NCI-H1436 (cell line): ENCODE measurements at places on chromosomes 16 and 17.

- DNase-seq = no peak
These were observed 87.8 kb downstream of the SPAG9 start for GRCh38 chr17:51032850-51033249.

GRCh38 chr17:36983618-36984017 lies 34.9 kb downstream of the AATF start:
- no peak for DNase-seq

GRCh38 chr17:57400648-57401047 lies 144.3 kb downstream of the MSI2 start:
- no peak for DNase-seq

DNA sequence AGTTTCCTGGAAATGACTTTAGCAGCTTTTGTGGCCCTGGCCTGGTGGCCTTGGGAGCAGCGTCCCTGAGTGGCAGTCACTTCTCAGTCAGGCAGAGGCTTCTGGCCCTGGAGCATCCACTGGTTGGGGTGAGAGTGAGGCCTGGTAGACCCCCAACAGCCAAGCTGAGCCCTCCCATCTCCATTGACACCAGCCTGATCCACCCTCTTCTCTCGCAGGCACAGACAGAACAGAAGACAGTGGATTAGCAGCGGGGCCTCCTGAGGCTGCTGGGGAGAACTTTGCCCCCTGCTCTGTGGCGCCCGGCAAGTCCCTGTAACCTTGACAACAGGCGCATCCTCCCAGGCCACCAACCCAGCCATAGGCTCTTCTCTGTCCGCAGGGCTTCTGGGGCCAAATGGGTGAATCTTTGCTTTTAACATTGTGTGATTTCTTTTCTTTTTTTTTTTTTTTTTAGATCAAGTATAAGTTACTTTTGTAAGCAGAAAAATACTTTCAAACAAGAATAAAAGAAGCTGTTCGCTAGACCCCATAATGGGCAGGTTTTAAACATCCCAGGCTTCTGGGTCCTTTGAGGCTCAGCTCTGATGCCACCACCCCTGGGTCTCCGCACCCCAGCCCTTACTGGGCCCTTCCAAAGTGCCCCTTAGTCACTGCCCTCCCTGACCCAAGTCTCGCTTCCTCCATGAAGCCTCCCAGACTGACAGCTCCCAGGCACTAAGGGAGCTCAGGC lies 12.7 kb upstream of the FLYWCH1 start:
- no peak for DNase-seq

DNA sequence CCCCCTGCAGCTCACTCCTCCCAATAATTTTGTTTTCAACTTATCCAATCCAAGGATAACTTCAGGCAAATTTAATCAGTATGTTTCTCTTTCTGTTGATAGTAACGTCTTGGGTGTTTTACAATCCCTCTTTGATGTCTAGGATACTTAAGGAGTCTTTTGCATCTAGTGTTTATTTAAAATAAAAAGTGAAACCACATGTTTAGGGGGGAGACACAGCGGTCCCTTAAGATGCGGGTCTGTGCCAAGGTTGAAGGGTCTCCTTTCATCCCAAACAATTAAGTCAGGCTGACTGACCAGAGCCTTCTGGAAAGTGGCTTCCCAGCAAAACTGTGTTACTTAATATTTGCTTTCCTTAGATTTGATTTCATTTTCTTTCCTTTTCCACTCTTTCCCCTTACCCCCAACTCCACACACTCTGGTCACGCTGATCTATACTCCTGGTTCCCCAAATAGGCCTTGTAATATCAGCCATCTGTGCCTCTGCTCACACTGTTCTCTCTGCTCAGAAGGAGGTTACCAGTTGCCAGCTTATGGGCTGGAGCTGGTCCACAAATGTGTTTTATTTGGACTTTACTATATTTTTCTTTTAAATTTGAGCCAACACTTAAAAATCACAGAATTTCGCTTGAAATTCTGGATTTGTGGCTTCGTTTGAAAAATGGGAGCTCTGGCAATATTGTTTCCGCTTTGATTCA lies 11.2 kb downstream of the ANKS4B start:
- no peak for DNase-seq

DNA sequence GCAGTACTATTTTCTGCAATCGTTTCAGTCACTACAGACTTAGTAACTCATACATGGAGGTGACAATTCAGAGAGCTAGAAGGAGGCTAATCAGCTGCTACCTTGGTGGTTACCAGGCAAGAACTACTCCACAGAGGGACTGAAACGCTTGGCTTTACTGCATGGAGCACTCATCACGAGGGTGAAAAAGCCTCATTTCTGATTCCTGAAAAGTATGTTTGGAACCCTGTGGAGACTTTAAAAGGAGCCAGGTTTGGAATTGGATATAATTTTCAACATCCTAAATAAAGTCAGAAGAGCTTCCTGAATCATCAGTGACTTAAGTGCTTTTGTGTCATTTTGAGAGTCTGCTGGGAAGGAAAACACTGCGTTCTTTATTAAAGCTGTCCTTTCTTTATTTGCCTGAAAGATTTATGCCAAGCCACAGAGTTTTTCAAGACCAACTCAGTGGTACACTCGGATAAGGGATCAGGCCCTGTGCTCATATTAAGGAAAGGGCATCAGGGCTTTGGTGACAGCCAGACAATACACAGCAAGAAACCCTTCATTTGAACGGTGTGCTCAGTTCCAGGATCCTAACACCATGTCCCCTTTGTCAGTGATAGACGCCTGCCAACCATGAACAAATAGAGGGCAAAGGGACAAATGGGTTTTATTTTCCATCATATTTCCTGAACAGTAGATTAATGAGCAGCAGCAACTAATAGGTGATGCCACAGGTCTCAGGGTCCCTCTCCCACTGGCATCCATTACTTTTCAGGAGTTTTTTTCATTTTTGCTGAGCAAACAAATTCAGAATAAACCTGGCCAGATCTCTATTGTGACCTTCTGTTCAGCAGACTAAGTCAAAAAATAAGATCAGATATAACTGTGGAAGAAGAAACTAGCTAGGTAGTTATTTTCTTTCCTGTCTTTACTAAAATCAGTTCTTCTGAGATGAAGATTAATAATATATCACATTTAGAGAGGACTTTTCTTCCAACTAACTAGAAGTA lies 80.5 kb upstream of the CLEC18B start:
- DNase-seq = no peak

DNA sequence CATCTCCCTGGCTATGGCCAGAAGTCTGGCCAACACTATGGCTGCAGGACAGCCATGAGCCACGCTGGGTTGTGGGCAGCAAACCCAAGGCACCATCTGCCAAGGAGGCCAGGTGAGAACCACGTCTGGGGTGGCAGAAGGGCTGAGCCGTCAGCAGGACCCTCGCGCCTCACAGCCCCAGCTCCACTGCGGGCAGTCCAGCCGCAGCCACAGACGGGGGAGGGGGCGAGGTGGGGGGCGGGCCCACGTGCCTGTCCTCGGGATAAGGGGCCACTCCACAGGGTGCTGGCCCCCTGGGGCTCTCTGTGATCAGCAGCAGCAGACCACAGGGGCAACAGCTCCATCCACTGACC lies 6.5 kb upstream of the BAIAP2 start:
- no peak for DNase-seq

DNA sequence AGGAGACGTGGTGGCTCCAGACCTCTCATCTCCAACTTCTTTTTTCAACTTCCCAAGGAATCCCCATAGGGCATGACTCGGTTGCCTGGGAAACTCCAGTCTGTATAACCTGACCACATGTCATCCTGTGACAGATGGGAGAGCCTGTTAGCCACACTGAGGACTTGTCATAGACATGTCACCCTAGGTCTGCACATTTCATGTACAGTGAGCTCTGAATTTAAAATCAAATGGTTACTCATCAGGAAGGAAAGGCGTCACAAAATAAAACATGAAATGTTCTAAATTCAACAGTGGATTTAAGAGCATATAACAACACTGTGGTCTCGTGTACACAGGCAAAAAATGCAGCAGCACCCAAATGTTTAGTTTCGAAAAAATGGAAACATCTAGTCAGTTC lies 22.2 kb upstream of the ADAMTS18 start:
- no peak for DNase-seq

DNA sequence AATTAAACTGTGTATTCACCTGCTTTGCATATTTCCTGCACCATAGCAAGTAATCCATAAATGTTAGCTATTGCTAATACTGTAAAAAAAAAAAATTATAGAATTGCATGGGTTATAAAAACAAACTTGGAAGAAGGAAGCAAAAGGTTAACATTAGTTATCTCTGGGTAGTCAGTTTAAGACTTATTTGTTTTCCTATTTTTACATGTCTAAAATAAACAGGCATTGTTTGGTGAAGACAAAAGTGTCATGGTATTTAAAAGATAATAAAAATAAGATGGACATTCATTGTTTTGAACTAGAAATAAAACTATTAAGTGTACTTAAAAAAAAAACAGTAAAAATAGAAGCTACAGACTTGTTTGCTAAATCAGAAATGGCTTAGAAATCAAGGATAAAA lies 313.8 kb downstream of the SOX9 start:
- no peak for DNase-seq

DNA sequence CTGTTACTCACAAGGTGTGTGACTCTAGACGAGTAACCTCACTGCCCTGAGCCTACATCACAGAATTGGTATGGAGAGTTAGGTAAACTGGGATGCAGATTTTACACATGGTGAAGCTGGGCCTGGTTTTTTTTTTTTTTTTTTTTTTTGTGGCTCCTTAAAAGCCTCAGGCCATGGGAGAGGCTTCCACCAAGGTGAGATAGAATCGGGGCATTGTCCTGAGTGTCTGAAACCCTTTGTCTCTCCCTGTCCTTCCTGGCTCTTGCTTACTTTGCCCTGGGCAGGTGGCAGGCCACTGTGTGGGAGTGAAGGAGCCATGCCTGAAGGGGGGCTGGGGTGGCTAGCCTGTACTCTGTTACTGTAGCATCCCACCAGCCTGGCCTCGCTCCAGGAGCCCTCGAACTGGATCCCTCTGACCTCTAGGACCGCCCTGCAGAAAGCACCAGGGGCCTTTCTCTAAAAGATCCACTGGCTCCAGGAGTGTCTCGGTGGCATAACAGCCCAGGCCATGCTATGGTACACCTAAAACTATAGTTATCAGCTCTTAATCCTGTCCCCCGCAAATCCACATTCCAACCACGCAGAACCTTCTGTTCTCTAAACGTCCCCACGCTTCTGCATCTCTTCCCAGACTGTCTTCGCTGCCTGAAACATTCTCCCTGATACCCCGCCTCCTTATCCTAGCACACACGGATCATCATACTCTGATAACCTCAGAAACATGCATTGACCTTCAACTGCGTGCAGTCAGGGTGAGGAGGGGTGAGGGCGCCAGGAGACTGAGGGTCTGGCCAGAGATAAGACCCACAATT lies 1.7 kb upstream of the SLC13A2 start:
- DNase-seq = no peak

GRCh38 chr17:45077643-45078042 lies 16.5 kb downstream of the NMT1 start:
- no peak for DNase-seq

DNA sequence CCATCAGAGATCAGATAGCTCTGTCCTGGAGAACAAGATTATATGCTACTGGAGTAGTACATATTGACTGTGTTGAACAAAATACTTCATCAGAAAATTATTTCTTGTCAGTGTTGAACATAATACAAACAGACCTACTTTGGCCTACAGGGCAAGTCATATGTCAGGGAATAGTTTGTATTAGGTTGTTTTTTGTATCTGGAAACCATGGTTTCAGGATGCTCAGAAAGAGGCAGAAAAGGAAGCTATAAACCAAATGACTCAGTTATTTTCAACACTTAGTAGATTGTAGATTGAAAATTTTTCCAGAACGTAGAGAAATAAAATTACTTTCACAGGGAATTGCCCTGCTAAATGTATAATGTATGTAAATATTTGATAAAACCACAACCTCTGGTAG lies 198.4 kb downstream of the CYB561 start:
- no peak for DNase-seq

DNA sequence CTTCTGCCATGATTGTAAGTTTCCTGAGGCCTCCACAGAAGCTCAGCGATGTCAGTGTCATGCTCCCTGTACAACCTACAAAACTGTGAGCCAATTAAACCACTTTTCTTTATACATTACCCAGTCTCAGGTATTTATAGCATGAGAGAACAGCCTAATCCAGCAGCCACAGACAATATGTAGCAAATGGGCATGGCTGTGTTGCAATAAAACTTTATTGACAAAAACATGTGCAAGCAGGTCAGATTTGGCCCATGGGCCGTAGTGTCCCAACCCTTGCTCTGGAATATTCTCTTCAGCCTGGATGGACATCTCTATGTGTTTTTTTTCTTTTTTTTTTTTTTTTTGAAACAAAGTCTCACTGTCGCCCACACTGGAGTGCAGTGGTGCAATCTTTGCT lies 60.9 kb upstream of the EEF2KMT start:
- DNase-seq = no peak

- DNase-seq = no peak
These were observed 247.9 kb downstream of the SEC14L1 start for GRCh38 chr17:77388384-77389306.

DNA sequence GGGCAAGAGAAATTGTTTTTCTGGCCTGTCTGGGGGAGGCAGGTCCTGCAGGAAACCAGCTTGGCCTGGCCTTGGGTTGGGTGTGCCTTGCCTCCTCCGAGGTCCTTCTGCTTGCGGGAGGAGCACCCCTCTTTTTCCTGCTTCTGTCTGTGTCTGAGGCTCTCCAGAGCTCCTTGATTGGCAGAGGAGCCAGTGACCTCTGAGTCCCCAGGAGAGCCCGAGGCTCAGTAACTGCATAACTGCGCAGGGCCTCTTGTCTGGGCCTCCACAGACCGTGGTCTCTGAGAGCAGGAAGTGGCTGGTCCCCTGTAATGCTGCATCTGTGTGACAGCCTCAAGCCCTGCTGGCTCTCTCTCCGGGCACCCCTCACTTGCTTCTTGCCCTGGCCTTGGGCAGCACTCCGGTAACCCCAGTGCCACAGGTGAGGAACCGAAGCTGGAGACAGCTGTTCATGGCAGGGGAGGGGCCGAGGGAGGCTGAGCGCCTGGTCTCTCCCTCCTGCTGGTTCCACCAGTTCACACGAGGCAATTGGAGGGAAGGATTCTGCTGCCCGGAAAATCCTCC lies 1.6 kb downstream of the CAPN15 start:
- DNase-seq = no peak

- no peak for DNase-seq
These were observed 57.2 kb downstream of the VAC14 start for GRCh38 chr16:70743791-70744190.

DNA sequence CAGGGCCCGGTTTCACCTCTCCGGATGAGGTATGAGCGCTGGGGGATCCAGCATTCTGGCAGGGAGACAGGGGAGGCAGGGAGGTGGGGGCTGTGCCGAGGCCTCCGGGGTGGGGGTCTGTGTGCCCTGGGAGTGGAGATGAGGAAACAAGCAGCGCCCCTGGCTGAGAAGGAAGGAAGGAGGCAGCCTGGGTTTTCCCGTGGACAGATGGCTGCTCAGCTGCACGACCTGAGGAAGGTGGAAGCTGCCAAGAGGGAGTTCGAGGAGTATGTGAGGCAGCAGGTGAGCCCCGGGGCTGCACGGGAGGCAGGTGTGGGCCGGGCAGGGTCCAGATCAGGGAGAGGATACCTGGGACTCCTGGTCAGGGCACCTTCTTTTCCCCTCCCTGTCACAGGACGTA lies 4.3 kb downstream of the RNF112 start:
- no peak for DNase-seq

- no peak for DNase-seq
These were observed 10.2 kb downstream of the KATNB1 start for GRCh38 chr16:57745768-57746167.

GRCh38 chr17:46144246-46144645 lies 49.0 kb downstream of the KANSL1 start:
- DNase-seq = no peak
